GOT3 (cell line): ENCODE measurements at places on chromosomes 11 and 22.

- no peak for DNase-seq
These were observed 4.0 kb upstream of the FAM111A start for GRCh38 chr11:59138643-59139042.

DNA sequence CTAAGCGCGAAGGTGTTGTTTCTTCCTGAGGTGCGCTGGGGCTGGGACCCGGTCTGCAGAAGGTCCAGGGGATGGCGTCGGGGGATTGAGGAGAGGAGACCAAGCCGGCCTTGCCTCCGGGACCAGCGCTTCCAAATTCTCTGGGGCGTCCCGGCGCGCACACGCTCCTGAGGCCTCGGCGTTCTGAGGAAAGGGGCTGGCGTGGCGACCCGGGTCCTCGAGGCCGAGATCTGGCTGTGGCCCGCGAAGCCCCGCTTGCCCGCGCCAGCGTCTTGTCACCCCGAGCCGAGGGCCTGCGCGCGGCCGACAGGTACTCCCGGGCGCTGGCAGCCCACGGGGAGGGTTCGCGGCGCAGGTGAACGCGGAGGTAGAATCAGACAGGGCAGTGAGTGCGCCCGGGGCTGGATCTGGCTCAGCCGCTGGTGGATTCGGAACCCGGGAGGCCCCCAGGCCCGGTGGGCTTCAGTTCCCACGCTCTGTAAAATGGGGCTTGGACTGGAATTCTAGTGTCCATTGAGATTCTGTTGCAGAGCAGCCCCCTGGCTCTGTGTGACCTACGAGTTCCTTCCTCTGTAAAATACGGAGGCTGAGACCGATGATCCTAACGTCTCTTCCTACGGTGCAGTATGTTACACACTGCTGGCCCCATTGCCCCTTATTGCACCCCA, 14.7 kb downstream of the SSH3 start:
- DNase-seq, result no peak

GRCh38 chr22:42444077-42444904, 12.1 kb upstream of the NFAM1 start:
- DNase-seq, result peak; percentile 43

- no peak for DNase-seq
These were observed 55.8 kb upstream of the TCF20 start for GRCh38 chr22:42326301-42326700.

DNA sequence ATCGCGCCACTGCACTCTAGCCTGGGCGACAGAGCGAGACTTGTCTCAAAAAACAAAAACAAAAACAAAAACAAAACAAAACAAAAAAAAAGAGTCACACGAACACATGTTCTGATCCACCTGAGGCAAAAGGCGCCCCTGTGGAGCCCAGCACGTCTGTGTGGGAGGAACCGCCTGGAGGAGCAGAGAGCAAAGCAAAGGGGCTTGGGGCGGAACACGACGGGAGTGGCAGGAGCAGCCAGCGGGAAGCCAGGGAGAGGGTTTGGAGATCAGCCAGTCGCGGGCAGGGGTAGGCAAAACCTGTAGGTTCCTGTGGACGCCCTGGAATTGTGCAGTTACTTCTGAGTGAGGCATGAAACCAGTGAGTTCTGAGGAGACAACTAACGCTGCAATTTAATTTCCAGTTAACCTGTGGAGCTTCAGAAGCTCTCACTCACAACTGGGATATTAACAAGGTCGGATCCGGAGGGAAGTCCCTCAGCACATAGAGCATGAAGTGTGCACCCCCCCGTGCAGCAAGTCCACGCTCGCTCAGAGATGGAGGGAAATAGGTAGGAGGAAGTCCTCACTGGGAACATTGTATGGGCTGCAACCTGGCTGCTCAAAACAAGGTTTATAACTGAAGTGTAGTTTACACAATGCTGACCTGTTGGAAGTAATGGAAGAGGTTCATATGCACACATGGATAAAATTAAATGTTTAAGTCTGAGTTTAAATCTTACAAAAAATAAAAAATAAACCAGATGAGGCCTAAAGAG, 13.2 kb upstream of the USP18 start:
- no peak for DNase-seq

DNA sequence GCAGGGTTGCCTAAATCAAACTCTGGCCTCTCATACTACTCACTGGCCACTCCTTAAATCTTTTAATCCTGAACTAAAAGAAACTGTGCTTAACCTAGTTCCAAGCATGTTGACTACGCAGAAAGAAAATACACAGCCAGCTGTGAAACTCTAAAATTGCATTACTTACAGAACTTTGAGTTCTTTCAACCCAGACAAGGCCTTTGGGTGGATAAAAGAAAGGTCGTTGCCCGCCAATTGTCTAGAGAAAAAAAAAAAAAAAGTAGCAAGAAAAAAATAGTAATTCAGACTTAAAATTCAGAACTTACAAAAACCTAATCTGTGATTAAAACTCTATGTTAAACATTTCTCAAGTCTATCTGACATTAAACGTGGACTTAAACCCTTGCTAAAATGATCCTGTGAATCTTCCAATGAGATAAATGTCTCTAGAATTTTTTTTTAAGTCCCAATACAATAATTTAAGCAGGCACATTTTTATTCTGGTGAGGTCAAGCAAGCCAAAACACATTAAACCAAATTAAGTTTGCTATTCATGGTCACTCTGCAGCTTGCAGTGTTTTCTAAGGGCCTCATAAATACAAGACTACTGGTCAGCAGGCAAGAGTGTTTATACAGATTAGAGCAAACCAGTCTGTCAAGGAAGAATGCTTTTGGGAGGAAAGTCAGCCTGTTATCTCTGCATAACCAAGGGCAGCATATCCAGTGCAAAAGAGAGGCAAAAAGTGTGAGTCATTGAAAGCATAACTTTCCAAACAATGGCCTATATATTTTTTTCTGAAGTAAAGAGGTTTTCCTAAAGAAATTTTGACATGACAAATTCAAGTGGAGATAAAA, 29.5 kb upstream of the CCDC34 start:
- DNase-seq, result no peak

DNA sequence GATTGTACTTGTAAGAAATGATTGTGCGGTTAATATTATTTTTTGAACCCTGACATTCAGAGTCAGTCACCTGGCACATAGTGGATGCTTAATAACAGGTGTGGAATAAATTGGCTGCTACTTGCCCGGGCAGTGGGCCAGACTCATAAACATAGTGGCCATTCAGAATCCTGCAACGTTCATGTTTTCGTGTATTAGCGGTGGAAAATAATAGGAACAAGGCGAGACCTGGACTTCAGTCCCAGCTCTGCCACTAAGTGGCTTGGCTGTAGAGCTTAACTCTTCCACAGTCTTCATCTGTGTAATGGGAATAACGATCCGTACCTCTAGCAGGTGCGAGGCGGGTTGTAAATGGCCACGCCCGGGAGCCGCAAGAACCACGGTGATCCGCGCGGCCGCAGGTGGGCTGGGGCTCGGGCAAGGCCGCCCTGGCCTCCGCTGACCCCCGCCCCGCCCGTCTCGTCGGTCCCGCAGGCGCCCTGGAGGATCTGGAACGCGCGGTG, 761 bp upstream of the TMEM25 start:
- no peak for DNase-seq

DNA sequence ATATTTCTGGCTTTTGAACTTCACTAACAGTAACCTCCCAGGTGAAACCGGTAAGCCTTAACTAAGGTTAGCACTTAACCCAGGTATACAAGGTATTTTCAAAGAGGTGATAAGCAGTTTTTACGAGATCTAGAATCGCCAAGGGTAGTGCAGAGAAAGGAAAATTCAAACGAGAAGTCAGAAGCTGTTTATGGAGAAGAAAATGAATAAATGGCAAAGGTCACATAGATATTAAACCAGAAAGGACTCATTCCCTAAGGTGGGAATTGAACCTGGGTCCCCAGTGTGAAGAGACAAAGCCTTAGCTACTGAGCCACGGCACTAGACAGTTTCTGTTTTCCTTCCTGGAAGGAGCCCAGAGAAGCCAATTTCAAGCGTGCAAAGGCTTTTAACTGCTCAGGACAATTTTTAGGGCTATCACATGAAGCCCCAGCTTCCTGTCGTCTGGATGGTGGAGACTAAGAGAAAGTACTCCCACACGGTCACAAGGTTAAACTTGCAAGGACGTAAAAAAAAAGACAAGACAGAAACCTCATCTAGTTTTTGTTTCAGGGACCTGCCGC, 5.7 kb upstream of the C1QTNF6 start:
- DNase-seq, result no peak

DNA sequence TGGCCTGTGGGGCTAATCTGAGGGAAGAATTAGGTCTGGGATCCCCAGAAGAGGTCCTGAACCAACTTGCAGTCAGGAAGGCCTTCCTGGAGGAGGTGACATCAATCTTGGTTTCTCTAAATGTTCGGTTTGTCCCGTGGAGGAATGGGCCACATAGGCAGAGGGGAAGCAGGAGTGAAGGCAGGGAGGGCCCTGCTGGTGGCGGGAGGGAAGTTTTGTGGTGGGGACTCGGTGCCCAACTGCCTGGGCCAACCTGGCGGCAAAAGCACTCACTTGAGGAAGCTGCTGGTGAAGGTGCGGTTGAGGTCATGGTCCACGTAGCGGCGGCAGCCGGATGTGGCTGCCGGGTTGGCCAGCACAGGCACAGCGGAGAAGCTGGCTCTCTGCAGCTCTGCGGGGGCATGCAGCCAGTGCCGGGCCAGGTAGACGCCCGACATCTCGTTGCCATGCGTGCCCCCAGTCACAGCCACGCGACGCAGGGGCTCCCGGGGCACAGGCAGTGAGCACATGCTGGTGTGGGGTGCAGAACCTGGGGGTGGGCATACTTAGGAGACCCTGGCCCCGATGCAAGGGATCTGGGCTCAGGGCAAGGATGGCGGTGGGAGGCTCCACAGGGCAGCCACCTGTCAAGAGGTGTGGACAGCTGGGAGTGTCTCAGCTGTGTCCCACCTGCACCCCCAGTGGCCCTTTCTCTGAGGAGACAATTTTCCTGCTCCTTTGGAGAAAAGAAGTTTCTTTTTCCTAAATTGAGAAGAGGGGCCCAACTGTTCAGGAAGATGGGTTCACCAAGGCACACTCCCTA, 3.8 kb downstream of the ACY3 start:
- no peak for DNase-seq

DNA sequence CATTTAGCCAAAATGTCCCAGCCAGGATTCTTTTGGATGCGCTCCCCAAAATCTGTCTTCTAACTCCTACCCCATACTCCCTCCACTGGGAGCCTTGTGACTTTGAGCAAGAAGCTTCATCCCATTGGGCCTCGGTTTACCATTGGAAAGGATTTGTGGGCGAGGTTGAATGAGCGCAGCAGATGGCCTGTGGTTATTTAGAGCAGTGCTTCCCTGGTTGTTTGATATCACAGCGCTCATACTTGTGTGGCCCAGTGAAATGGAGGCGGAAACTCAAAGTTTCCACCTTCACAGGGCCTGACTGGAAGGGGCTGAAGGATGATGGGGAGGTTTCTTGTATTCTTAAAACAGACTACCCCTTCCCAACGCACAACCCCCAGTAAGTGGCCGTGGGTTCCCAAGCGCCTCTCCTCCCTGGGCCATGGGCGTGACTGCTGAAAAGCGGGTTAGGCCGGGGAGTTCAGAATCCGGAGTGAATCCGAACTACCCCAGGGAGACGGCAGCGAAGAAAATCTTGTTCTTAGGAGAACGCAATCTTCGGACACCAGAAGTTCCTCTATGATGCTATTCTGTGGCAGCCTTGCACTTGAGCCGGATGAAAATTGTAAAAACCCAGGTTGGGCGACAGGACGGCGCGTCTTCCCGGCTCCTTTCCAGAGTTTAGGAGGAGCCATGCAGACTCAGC, 1.2 kb upstream of the ATF4 start:
- no peak for DNase-seq

- DNase-seq, result no peak
These were observed 6.1 kb downstream of the THY1 start for GRCh38 chr11:119416606-119417580.

GRCh38 chr11:58900479-58901420, 38.5 kb upstream of the GLYATL1 start:
- DNase-seq, result no peak

- DNase-seq, result no peak
These were observed 69.5 kb downstream of the ZNRF3 start for GRCh38 chr22:28952857-28953256.

DNA sequence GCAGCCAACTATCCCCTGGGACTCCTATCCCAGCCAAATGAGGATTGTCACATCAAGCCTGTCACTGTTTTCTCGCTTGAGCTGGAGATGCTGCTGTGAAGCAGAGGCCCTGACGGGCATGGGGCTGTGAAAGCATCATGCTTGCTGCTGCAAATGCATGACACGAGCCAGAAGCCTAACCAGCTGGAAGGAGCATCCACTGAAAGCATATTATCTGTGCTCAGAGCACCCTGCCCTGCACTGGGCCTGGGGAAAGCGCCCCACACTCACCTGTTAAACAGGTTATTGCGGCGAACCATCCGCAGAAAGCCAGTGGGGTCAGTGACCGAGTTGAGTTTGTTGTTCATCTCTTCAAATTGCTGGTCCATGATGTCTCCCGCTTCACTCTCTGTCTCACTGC, 110.9 kb upstream of the PITPNB start:
- DNase-seq, result no peak

DNA sequence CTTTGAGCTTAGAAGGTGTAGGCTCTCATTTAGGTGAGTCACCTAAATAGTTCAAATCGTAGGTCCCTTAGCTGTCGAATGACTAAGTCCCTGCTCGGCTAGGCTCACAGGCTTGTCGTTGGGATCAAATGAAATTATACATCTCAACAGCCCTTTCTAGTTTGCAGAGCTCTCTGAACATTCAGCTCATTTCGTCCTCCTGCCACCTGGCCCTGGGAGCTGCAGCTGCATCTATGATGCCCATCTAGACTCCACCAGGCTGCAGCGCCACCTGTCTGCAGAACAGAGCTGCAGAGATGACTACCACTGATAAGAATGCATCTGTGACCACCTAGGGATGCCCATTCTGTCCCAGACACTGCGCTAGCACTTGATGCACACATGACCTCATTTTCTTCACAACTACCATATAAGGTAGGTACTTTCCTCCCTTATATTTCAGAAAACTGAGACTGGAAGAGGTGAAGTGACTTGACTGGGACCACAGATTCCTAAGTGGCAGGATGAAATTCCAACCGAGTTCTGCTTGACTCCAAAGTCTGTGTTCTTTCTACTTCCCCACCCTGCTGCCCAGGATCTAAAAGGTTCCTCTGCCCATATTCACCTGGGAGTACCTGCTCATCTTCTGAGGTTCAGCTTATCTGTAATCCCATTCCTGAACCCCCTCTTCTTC, 141.1 kb upstream of the NARS2 start:
- DNase-seq, result no peak

DNA sequence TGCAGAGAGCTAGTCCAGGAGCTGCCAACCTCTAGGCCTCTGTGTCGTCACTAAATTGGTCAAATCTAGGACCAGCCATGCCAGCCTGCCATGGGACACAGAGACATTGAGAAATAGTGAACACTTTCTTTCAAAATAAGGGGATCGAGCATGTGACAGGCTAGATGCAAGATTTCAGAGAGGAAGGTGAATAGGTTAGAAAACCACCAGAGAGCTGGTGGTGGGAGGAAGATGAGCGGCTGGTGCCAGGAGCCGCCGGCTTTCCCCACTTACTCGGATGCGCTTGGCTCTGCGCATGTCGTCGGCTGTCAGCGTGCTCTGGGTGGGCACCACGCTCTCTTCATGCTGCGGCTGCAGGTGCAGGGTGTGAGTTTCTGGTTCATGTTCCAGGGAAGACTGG, 35.4 kb upstream of the NFRKB start:
- DNase-seq, result no peak
